ENCODE measurements at places on chromosomes 3 and 15.

DNA sequence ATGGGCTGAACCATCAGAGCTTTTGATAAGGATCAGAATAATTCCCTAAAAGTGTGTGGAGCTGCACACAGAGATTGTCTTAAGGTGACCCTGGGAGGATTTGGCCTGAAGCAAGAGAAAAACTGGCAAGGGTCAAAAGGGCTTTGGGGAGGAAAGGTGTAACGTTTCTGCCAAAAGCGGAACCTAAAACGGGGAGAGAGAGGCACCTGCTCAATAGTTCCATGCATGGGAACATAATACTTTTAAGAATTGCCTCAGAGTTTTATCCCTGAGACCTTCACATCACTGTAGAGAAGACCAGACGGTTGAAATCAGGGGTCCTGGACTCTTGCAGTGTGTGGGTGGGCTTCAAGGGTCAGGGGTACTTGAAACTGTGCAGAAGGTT lies 5.9 kb downstream of the ZNF710 start:
- DNase-seq, result no peak

GRCh38 chr15:75696854-75697259 lies 15.8 kb downstream of the CSPG4 start:
- no peak for DNase-seq

DNA sequence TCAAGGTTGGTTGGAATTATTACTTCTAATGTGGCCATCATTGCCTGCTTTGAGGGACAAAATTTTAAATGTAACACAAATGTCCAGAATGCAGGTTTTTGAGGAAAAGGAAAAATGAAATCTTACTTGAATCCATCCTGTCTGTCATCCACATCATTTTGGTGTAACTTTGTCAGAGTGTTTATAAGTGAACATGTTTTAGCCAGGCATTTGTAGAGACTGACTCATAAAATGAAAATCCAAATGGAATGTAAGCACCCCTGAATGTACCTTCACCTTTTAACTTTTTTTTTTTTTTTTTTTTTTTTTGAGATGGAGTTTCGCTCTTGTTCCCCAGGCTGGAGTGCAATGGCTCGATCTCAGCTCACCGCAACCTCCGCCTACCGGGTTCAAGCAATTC lies 141.8 kb upstream of the BNIP2 start:
- no peak for DNase-seq

DNA sequence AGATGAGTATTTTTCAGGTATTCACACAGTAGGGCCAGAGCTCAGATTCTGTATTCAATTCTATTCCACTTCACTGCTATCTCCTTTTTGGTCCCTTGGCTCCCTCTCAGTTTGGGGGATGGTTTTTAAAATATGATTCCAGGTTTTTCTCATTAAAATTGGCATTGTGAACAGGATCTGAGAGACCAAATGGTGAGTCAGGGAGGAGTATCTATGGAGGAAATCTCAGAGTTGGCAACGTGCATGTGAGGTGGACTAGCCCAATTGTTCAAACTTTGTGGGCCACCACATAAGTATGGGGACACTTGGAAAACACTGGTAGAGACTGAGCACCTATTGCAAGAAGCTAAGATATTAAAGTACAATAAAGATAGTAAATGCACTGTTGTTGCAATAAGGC lies 53.9 kb upstream of the TTC14 start:
- DNase-seq, result no peak

GRCh38 chr3:11591391-11592282 lies 52.1 kb downstream of the VGLL4 start:
- no peak for DNase-seq

- peak; percentile 74 for DNase-seq
Observed at GRCh38 chr15:63503739-63504246, 600 bp upstream of the USP3 start.

GRCh38 chr3:152301745-152302181 lies 33.0 kb downstream of the MBNL1 start:
- no peak for DNase-seq

DNA sequence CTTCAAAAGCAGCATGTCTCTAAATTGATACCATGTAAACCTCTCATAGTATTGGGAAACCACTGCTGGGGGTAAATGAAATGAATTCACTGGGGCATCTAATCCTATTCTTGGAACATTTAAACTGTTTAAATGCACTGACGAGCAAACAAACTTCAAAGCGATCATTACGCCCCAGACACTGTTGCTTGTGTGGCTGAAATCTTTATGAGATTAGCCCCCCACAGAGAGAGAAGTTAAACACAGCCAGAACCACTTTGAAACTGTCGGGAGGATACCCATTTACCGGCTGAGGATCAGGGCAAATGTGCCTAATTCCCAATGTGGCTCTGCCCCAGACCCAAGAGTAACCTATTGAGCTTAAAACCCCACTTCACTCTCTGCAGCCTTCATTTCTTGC lies 308.4 kb upstream of the CDIN1 start:
- DNase-seq, result no peak
